ENCODE measurements at places on chromosomes 1 and 21.

DNA sequence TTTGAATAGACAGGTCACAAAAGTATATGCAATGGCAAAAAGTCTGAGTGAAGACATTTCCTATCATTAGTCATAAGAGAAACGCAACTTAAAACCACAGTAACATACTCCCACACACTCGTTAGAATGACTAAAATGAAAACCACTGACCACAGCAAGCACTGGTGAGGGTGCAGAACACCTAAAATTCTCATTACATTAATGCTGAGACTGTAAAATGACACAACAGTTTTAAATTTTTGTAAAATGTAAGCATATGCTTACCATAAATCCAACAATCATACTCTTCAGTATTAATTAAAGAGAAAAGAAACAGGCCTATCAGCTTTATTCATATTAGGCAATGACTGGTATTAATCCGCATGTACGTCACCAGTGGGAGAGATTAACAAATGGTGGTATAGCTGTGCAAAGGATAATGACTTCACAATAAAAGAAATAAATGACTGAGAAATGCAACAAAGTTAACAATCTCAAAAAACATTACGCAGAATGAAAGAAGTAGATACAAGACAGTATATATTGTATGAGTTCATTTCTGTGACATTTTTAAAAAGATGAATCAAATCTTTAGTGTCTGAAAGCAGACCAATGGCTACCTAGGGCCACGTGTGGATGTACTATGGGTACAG, 253.5 kb downstream of the AKT3 start:
- no peak for DNase-seq

GRCh38 chr1:53860967-53861411, 22.9 kb upstream of the NDC1 start:
- DNase-seq = peak; percentile 69

DNA sequence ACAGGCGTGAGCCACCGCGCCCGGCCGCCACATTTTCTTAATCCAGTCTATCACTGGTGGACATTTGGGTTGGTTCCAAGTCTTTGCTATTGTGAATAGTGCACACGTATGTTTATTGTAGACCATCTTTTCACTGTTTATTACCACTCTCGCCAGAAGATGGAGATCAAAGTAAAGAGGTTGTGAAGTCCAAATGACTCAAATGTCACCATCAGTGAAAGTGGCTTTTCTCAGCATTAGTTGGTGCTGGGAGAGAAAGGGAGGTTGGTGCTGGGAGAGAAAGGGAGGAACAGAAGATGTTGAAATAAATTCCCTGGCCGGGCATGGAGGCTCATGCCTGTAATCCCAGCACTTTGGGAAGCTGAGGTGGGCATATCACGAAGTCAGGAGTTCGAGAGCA, 10.4 kb upstream of the UHMK1 start:
- no peak for DNase-seq

- DNase-seq = no peak
Measured at GRCh38 chr1:111217183-111217910, 10.2 kb upstream of the CHI3L2 start.

GRCh38 chr1:226511296-226511695, 37.3 kb upstream of the STUM start:
- DNase-seq = no peak

- DNase-seq = no peak
Measured at GRCh38 chr1:219666242-219666641, 53.3 kb upstream of the ZC3H11B start.

- no peak for DNase-seq
Measured at GRCh38 chr1:54851406-54851805, 35.6 kb downstream of the DHCR24 start.

DNA sequence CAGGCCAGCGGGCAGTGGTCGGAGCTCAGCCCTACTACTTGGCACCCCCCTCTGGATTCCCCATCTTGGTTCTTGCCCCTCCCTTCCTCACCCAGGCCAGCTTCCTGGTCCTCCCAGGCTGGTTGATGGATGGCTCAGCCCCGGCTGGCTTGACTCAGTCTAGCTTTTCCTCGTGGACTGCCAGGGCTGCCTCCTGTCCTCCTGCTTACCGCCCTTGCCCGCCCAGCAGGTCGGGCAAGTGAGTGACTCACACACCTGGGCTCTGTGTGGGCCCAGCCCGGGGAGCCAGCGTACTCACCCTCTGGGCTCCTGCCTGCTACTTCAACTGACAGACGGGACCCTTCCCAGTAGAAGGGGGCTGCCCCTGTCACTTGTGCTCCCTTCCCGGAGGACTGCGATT, 19.5 kb upstream of the ARHGEF10L start:
- no peak for DNase-seq

DNA sequence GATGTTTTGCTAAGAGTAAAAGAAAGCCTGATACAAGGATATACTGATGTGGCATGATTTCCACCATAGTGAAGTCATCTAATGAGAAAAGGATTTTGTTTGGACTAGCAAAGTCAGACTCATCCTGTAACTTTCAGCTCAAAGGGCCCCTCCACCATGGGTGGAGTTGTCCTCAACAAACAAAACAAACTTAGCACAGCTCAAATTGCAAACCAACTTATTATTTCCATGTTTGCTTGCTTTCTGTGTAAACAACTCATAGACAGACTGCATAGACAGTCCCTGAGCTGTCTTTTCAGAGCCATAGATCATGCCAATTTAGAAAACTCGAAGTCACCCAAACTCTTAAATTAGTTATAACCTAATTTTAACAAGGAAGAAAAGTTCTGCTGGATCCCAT, 69.4 kb upstream of the VAV3 start:
- DNase-seq = no peak

DNA sequence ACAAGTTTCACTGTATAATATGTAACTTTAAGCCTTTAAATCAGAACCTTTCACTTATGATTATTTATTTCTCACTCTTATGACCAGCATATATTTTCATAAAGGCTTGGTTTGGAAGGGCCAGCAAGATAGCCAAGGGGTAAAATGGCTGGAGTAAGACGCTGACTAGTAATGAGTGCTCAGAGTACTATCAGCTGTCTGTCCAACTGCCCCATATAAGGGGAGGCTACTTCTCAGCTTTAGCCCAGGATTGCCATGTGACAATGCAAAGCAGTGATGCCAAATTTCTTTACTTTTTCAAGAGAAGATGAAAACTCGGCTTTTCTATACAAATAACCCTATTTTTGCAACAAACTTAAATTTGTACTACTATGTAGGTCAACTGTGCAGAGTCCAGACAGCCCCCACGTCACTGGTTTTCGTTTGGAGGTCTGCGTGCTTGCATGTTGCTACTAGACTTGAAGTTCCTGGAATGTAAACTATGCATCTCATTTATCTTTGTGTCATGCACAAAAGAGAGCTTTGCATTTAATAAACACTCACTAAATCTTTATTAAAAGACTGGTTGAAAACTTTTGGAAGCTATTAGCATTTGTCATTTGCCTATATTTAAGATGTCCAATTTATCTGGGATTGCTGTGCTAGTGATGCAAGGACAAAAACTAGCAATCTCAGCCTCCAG, 110.4 kb downstream of the TNFSF18 start:
- DNase-seq = no peak

DNA sequence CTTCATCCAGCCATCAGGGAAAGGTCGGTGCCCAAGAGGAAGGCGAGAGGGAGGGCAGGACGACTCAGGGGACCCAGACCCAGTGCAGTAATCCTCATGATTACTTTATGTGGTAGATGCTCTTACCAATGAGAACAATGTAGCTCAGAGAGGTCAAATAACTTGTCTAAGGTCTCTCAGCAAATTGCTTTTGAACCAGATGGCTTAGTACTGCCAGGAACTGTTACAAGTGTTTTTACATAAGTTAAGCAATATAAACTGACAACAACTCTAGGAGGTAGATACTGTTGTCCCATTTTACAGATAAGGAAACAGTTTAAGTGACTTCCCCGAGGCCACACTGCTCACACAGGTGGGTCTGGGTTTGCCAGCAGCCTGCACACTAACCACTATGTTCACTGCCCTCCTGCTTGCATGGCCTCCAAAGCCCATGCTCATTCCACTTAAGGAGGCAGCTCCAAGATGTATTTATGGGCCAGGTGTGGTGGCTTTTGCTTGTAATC, 111.7 kb downstream of the LACTBL1 start:
- no peak for DNase-seq

DNA sequence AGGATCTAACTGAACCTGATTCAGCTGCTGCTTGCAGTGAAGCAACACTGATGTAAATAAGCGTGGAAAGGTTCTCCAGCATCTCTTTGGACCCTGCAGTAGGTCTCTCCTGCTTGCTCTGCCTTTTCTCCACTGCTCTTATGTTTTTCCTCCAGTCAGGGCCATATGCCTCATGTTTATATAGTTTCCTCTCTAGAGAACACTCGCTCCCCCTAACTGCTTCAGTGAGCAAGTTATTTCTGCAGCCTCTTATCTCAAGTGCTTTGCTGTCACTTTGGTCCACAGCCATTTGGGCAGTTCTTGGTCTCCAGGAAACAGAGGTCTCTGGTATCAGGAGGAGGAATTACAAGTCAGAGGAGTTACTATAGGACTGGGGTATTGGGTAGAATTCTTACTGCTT, 5.3 kb downstream of the PRUNE1 start:
- DNase-seq = no peak

GRCh38 chr21:25491267-25491666, 116.0 kb downstream of the MRPL39 start:
- DNase-seq = no peak

- no peak for DNase-seq
Measured at GRCh38 chr1:103516693-103517092, 8.8 kb upstream of the RNPC3 start.

GRCh38 chr1:183514235-183514634, 41.9 kb downstream of the SMG7 start:
- no peak for DNase-seq

GRCh38 chr1:247415423-247416361, at the start of gene NLRP3:
Gene NLRP3 (plus strand): TSS chr1:247416173. CDS start chr1:247418801, 2,628 bp downstream.
- DNase-seq = no peak

- no peak for DNase-seq
Measured at GRCh38 chr1:20964540-20965484, 177.7 kb upstream of the HP1BP3 start.

DNA sequence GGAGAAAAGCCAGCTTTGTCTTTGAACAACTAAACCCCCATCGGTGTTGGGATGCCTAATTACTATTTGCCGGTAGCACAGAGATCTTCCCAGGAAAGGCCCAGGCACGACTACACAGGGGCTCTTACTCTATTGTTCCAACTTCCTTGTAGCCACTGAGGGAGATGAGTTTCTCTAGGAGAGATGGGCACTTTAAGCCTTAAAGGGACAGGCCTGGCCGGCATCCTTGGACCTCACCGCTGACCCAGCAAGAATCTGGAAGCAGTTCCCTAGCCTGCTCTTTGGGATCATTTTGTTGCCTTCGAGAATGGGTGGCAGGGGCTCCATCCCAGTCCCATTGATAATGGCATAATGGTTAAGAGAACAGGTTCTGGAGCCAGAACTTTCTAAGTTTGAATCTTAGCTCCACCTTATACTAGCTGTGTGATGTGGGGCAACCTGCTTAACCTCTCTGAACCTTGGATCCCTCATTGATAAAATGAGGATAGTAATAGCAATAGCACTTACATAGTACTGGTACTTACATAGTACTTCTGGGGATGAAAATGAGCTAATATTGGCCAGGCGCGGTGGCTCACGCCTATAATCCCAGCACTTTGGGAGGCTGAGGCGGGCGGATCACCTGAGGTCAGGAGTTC, 239.1 kb upstream of the TMEM51 start:
- DNase-seq = no peak

GRCh38 chr1:182430263-182431068, 19.5 kb upstream of the RGSL1 start:
- no peak for DNase-seq

DNA sequence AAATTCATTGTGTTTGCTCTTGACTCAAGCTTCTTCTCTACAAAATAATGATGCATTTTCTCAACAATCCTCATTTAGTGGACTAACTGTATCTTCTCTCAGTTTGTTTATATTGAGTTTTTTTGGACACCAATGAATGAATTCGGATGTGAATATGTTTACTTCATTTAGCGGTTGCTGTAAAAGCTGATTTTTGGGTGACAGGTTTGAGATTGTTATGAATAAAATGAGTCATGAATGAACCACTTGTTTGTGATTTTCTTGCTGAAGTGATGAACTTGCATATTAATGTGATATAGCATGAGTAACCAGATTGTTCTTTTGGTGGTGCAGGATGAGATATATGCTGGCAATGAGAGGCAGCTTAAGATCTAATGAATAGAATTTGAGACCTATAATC, 3.1 kb downstream of the DNM3 start:
- DNase-seq = no peak

GRCh38 chr1:43947874-43948437, 1.2 kb downstream of the IPO13 start:
- DNase-seq = no peak

GRCh38 chr1:51276286-51276685, 40.2 kb downstream of the RNF11 start:
- no peak for DNase-seq

DNA sequence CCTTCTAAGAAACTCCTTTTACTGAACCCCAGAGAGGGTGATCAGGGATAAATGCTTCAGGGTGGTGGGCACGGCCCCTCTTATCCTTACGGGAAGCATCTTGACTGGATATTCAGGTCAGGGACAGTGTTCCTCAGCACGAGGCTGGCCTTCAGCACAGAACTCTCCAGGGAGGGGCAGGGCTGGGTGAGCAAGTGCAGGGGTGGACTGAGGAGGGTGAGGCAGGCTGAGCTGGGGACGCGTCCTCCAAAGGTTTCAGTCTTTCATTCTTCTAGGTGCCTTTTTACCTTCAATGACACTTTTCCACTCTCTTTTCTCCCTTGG, 52.3 kb downstream of the RASSF5 start:
- DNase-seq = no peak

DNA sequence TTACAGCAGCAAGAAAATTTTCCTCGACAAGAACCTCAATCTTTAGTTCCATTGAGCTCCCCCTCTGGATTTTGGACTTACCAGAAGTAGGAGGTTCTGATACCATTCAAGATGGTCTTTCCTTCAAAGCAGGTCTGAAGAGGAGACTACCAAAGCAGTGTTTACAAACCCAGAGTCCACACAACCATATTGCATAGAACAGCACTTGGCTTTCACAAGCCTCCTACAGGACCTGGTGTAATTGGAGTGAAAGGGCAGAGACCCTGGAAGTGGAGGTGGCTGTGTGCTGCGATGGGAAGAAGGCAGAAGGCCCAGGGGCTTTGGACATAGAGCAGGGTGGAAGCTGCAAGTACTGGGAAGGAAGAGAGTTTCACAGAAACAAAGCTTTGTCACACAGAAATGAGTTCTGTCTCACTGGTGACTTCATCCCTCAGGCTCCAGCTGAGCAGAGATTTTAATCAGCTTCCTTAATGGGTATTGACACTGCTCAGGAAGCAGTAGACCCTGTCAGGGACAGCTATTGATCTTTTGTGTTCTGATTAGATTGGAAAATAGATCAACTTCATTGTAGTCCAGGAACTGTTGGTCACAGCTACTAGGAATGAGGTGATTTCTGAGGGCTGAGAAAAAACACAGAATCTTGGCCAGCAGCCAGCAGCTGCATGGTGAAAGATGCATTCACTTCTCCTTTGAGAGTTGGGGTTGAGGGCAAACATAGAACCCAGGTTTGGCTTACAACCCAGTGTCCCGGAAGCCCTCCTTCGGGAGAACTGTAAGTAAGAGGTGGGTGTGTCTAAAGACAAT, 124.0 kb downstream of the SYT2 start:
- DNase-seq = no peak

- no peak for DNase-seq
Measured at GRCh38 chr21:32093646-32094462, 185.0 kb downstream of the MIS18A start.
